ENCODE measurements at places on chromosomes 2 and 18.

- DNase-seq, result no peak
Observed at GRCh38 chr18:5162111-5162510, 34.9 kb downstream of the AKAIN1 start.

DNA sequence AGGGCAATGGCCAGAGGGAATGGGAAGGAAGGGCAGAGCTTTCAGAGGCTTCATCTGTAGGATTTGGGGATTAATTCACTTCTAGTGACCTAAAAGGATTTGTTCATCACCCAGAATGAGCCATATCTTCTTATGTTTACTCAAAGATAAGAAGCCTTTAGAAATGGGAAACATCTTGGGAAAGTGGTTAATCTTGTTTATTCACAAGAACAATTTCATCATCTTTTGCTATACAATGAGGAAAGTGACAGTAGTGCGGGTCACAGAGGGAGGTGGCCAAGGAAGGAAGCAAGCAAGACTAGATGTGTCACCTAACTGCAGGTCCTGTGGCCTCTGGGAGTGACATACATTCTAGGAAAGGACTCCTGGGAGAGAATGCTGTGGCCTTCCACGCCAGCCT, 140.4 kb upstream of the ALPP start:
- DNase-seq, result no peak

GRCh38 chr2:163717993-163718680, 17.7 kb downstream of the FIGN start:
- no peak for DNase-seq

- DNase-seq, result no peak
Observed at GRCh38 chr2:133130548-133131246, 437.6 kb downstream of the NCKAP5 start.

- DNase-seq, result no peak
Observed at GRCh38 chr2:216362730-216363129, 9.6 kb downstream of the MARCHF4 start.

- DNase-seq, result no peak
Observed at GRCh38 chr18:25830787-25831186, 259.6 kb downstream of the SS18 start.

DNA sequence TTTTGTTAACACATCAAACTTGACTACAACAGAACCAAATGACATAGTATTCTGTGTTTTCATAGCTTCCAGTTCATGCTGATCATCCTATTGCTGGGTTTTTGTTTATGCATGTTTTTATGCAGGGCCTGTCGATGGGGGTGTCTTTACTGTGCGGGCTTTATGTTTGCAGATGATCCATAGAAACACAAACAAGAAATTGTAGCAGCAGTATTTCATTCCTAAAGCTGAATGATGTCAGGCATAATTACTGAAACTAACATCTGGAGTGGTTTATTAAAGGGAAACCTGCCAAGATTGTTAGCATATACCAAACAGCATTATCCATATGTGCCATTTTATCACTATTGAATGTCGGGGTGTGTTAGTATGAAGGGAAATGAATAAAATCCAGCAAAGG, 129.7 kb downstream of the PTPRM start:
- DNase-seq, result no peak

- DNase-seq, result no peak
Observed at GRCh38 chr2:31387850-31388249, 26.7 kb downstream of the XDH start.

GRCh38 chr2:8132879-8133278, 549.0 kb upstream of the ID2 start:
- DNase-seq, result no peak

- no peak for DNase-seq
Observed at GRCh38 chr2:81542119-81542518, 1237.6 kb upstream of the LRRTM1 start.
